ENCODE measurements at places on chromosomes 6 and 20.

GRCh38 chr6:123810214-123810613, 6.5 kb downstream of the NKAIN2 start:
- no peak for DNase-seq

- DNase-seq, result no peak
Measured at GRCh38 chr20:35833241-35833640, 61.4 kb downstream of the PHF20 start.

DNA sequence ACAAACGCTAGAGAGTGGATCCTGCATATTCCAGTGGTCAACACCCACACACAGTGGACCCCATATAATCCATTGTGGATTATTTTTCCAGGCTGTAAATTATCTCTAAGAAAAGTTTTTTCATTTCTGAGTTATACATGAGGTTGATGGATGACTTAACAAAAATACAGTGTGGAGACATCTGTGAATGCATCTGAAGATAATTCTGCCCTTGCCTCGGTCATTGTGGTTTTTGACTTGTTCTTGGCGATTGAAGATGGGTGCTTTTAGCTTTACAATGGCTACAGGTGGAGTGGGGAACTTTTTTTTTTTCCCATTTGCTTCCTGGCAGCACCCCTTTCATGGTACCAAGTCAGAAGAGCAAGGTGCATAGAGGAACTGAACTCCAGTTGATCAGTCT, 242.7 kb downstream of the MYLK4 start:
- DNase-seq, result no peak

GRCh38 chr6:79764747-79765146, 133.6 kb downstream of the SH3BGRL2 start:
- DNase-seq, result no peak

DNA sequence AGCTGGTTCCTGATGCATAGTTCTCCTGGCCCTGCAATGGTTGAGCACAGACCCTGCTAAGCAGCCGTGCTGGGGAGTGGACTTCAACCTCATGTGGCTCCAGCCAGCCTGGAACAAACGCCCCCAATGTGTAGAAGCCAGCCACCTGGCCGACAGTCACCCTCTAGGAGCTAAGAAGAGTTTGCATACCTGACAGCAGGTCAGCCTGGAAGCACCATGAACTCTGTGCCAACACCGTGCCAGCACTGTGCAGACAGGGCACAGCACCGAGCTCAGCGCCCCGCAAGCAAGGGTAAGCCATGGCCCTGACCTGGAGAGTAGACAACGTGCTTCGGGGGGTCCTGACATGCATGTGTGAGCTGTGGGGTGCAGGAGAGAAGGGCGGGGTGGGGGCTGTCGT, 356.3 kb downstream of the ZFAND3 start:
- no peak for DNase-seq

DNA sequence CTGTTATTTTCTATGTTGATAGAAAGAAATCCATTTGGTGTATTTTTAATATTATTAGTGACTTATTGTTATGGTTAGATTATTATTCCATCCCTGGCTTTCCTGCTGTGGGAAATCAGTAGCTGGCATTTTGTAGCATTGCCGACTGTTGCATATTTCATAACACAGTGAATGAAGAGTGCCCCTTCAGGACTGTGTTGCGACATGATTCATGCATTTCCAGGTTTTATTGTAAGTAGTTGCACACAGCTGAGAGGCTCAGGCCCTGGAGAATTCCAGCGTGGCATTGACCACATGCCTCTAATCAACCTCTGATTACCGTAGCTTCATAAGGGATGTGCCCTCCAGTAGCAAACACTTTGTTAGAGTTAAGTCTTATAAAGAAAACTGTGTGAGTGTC, 263.9 kb downstream of the FARS2 start:
- DNase-seq, result no peak

DNA sequence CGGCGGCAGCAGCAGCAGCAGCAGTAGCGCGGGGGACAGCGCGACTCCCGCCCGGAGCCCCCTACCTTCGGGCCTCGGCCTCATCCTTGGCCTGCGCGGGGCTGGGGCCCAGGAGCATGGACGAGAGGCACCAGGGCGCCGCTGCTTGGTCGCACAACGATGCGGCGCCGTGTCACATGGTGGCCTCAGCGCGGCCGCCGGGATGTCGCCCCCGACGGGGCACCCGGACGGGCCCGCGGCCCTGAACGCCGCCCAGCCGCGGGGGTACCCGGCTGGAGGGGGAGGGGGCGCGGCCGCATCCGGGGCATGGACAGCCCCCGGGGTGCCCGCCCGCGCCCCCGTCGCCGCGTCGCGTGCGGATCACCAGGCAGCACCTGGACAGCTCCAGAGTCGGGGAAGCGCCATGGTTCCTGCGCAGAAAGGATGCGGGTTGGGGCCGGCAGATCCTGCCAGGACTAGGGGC, 57.1 kb downstream of the CDH22 start:
- no peak for DNase-seq

- DNase-seq, result no peak
Measured at GRCh38 chr20:35699957-35700624, 886 bp downstream of the ROMO1 start.

- no peak for DNase-seq
Measured at GRCh38 chr20:52226370-52226769, 34.8 kb upstream of the ZFP64 start.

- DNase-seq, result no peak
Measured at GRCh38 chr6:6008089-6008647, 1.4 kb upstream of the NRN1 start.

GRCh38 chr6:3751077-3751729, at the start of gene PXDC1:
Gene PXDC1, minus strand, starts transcription at chr6:3751713. Its CDS starts 182 bp downstream, at chr6:3751531.
- no peak for DNase-seq

DNA sequence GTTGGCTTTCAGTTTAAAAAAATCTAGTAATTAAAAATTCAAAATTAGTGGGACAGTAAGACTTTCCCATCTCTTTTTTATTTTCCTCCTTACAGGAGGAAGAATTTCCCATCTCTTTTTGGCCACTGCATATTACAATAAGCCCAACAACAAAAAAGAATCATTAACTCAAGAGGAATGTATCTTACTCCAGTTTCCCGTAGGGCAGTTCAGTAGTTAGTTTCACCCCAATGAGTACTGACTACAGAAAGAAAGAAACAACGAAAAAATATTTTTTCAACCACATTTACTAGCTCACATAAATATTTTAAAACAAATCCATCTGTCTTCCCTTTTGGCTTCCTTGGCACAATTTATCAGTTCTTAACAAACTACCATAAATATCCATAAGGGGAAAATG, 14.9 kb upstream of the BLOC1S5 start:
- DNase-seq, result no peak

GRCh38 chr6:46583721-46584120, 68.9 kb downstream of the CYP39A1 start:
- no peak for DNase-seq

- DNase-seq, result no peak
Measured at GRCh38 chr6:119446115-119446554, 96.6 kb upstream of the MAN1A1 start.

GRCh38 chr6:142760152-142760551, 184.8 kb downstream of the HIVEP2 start:
- no peak for DNase-seq

DNA sequence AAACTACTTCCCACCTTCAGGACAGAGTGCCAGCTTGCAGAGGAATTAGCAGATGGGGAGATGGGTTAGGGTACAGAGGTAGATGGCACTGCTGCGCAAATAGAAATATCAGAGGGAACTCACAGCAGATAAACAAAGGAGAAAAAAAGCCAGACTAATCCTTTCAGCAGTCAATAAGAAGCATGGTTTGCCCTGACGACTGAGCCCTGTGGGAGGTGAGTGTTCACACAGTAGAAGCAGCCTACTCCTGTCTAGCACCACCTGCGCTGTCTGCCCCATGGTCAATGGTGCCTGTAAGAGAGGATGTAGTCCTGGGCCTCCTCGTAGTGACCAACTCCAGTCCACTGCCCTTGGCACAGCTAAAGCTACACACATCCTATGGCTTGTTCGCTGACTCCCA, 174.1 kb downstream of the IBTK start:
- no peak for DNase-seq

DNA sequence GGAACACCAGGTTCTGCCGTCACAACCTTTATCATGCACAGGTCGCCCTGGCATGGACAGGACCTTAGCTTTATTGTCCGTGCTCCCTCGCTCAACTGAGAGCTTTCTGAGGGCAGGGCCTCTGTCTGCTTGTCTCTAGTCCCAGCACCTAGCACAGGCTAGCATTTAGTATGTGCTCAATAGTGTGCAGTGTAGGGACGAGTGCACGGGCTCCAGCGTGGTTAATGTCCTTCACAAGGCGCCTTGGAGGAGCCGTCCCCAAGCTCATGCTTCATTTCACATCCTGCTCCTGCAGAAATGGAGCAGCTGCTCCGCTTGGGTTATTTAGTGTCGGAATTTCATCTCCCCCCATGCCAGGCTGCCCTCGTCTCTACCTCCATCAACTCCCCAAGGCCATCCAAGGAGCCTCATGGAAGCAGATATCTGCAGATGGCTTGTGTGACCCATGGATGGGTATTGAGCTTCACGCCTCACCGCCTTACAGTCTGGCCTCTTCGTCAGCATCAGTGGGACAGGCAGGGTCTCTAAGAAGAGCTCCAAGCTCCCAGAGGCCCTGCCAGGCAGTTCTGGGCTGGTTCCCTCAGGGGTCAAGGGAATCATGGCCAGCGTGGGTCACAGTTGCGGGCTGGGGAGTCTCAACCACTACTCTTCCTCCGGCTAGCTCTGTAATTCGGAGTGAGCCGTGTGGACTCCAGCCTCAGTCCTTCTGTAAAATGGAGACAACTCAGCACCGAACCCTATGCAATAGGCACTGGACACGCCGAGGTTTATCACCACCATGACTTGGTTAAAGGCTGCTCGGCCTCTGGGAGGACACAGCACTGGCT, 60.8 kb upstream of the APCDD1L start:
- DNase-seq, result no peak

DNA sequence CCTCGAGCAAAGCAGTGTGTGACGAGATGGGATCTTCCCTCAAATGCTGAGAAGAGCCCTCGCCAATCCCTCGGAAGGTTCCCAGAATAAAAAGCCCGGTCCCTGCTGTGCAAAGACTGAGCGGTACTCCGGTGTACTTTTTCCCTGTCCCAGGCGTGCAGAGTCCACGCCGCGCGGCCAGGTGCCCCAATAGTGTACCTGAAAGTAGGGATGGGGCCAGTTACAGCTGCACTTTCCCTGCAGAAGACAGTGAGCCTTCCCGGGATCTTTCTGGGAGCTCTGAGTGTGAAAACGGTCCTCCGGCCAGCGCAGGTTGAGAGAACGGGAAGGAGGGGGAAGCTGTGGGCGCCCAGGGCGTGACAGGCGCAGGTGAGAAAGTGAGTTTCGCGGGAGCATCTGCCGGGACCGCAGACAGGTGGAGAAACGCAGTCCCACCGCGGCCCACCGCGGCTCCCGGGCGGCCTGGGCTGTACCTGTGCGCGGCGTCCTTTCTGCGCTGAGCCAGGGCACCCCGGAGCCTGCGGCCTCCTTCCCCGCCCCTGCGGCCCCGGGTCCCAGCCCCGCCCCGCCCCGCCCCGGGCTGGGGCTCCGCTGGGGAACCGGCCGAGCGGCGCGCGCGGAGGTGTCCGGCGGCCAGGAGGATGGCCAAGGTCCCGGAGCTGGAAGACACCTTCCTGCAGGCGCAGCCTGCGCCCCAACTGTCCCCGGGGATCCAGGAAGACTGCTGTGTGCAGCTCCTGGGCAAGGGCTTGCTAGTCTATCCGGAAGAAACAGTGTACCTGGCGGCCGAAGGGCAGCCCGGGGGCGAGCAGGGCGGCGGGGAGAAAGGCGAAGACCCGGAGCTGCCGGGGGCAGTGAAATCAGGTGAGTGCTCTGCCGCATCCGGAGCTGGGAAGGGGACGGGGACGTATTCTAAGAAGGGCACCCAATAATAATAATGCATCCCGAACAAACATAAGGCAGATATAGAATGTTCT, at the start of gene RFX6:
RFX6 (plus strand) TSS at position 608 of the 977 bp plus-strand sequence; CDS start at position 642, 34 bp downstream.
- no peak for DNase-seq

DNA sequence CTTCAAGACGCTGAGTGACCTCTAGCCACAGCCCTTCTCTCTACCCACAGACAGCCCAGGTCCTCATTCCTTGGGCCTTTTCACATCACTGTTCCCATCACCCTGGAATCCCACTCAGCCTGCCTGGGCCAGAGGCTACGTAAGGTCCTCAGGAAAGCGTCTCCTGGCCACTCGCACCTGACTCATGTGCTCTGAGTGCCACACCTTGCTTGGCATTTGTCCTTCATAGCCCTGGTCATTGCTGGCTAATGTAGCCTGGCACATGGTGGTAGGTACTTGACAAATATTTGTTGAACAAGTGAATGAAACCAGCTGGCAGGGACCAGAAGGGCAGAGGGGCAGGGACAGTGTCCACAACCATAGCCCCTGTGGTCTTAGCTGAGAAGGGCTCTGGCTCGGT, 50.6 kb upstream of the FANCE start:
- DNase-seq, result no peak

GRCh38 chr6:127515234-127515793, 3.8 kb downstream of the MTCL3 start:
- no peak for DNase-seq

DNA sequence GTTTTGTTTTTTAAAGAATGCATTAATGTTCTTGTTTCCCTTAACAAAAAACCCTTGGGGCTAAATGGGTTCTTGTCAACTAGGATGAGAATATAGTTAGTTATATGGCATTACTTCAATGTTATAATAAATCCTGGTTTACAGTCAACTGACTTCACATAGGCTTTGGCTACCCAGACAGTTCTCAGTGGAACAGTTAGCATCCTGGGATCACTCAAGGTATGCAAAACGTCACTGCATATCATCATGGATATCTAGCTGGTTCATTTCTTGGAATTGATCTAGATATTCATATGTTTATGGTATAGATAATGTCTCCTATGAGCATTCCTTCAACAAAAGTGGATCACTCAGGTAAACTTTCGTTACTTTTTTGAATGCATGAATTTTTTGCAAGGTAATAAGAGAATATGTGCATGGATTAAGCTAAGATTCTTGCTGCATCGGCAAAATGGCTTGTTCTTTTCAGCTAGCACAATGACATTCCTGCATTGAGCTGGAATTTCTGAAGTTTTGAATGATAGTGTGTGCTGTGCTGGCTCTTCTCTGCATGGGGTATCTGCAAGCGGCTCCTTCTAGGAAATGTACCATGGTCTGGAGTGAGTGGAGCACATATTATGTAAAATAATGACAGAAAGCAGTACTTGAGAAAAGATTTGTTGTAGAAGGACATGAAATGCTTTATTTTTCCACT, 138.9 kb downstream of the ADGRG6 start:
- no peak for DNase-seq

DNA sequence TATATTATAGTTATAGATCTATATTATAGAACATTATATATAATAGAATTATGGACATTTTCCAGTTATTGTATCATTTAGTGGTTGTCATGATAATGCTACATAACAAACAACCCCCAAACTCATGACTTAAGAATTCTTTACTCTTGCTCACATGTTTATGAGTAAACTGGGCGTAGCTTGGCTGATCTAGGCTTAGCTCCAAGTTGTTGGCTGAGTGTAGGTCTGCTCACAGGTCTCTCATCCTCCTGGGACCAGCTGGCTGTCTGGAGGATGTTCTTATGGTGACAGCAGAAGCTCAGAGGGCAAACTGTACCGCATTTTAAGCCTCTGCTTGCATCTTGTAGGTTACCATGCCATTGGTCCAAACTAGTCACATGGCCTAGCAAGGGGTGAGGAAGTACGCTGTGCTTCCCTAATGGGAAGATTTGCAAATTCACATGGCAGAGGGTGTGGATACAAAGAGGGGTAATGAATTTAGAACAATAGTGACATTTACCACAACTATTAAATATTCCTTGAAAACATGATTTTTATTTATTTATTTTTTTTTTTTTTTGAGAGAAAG, 34.2 kb downstream of the ARHGAP40 start:
- no peak for DNase-seq

GRCh38 chr6:137910424-137910834, 43.4 kb downstream of the TNFAIP3 start:
- DNase-seq, result no peak

- no peak for DNase-seq
Measured at GRCh38 chr6:70954176-70954575, 2.7 kb downstream of the B3GAT2 start.

Data from NCI-H1048 (cell line).